Activated T-cell treated with anti-CD3 and anti-CD28 coated beads, Interleukin-2, amount 50 U/mL, for 1 hour (primary cell): ENCODE measurements at places on chromosomes 5 and 9.

DNA sequence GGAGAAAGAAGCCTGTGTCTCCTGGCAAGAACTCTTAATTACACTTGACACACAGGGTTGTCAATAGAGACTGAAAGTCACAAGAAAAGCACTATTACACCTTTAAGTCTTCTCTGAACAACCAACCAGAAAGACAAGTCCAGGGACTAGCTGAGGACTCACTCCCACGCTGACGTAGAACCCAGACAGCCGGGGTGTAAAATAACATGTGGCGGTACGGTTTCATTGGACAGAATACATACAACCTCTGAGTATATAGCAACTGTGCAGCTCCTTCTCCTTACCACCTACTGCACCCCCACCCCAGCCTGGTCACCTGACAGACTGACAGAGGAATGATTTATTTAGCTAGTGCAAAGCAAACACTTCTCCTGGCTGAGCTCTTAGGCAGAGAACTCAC is 103.4 kb upstream of the RASEF start:
- no peak for DNase-seq

DNA sequence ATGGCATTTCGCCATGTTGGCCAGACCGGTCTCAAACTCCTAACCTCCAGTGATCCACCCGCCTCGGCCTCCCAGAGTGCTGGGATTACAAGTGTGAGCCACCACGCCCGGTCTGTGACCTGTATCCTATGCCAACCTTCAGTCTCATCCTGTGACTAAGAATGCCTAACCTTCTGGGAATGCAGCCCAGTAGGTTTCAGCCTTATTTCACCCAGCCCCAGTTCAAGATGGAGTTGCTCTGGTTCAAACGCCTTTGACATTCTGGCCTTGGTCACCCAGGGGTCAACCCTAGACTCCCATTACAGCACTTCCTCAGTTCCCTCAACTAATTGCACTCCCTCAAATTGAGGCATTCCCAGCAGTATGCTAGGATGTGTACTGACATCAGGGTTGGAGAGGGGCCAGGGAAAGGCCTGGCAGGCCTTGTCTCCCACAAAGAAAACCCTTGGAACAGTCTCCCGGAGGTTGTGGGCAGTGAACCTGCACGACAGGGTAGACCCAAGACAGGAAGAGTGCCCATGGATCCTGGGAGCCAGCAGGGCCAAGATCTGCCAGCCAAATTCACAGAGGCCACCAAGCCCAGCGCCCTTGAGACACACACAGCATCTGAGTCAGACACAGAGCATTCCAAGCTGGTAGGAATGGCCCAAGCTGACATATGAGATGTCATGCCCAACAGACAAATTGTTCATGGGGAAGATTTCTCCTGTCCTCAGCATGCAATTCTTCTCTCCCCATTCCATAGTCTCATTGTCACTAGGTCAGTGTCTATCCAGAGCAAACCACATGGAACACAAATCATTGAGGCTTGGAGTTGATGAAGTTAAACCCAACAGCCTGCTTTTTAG is 24.9 kb upstream of the SMU1 start:
- DNase-seq: no peak

- no peak for DNase-seq
Measured at GRCh38 chr5:59346514-59346913, 547.0 kb downstream of the PDE4D start.

DNA sequence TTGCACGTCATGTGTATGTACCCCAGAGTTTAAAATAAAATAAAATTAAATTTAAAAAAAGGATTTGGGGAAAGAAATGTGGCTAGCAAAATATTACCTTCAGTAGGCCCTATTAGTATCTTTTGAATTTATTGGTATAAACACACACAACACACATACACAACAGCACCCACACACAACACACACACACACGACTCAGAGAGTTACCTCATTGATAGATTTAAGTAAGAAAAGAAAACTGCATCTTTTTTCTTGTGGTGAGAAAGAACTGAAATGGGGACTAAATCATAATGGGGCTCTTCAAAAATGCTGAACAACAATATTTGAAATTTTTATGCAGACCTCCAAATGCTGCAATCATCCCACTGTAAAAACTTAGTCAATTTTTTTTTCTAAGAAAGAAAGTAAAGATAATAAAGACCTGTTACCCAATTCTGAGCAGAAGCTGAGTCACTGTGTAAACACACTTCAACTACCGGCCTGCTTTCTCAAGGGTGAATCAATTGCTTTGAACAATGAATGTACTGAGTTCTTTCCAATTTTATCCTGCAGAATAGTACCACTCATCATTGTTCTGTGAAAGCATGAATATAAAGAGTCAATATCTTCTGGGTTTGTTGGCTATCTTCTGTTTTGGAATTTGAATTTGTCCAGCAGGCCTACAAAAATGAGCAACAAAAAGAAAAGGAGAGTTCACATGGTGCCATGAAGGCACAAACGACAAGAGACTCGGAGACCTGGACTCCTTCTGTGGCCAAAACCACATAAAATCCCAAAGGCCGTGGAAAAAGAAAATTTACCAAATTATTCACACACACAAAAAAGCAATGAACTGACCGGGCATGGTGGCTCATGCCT is 57.9 kb upstream of the CCNG1 start:
- no peak for DNase-seq
